ENCODE measurements at places on chromosomes 13 and 19.

DNA sequence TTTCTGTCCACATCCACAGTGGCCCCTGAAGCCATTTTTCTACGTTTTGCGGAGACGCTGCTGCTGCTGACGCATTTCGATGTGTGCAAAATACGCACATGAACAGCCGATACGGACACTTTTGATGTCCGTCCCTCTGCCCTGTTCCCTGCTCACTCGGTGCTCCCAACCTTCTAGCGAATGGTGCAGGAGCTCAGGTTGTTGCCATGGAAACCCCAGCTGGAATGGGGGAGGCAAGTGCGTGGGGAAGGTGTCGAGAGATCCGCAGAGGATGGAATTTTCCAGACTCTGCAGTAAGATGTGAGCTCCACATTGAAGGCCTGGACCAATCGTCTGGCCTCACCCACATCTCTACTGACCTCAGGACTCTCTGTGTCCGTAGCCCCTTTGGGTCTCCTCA lies 109.2 kb upstream of the USP29 start:
- DNase-seq = no peak

GRCh38 chr19:55486971-55487923 lies 989 bp upstream of the SSC5D start:
- peak; percentile 81 for DNase-seq

DNA sequence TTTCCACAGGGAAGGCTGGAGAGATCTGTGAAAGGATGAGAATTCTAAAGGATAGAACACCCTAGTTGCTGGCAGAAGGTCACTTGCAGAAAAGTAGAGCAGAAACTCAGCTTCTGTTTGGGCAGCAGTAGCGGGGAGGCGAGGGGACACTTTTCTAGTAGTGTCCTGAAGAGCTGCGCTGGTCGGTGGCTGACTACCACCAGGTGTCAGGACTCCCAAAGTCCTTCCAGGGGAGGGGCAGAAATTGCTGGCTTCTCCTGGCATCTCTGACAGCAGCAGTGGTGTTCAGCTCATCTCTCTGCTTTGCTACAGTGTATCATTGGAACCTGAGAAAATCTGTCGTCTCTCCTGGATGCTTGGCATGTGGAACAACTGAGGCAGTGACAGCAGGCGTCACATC lies 120.9 kb downstream of the ZDHHC20 start:
- DNase-seq = no peak

GRCh38 chr13:37109051-37109678 lies 3.7 kb upstream of the CSNK1A1L start:
- DNase-seq = no peak

- no peak for DNase-seq
Observed at GRCh38 chr13:78597602-78597932, 5.8 kb downstream of the POU4F1 start.

- DNase-seq = no peak
Observed at GRCh38 chr19:31110336-31110735, 238.9 kb downstream of the TSHZ3 start.

- DNase-seq = no peak
Observed at GRCh38 chr19:18287836-18288772, 6.7 kb upstream of the JUND start.

GRCh38 chr13:109989155-109989554 lies 202.8 kb upstream of the IRS2 start:
- no peak for DNase-seq

DNA sequence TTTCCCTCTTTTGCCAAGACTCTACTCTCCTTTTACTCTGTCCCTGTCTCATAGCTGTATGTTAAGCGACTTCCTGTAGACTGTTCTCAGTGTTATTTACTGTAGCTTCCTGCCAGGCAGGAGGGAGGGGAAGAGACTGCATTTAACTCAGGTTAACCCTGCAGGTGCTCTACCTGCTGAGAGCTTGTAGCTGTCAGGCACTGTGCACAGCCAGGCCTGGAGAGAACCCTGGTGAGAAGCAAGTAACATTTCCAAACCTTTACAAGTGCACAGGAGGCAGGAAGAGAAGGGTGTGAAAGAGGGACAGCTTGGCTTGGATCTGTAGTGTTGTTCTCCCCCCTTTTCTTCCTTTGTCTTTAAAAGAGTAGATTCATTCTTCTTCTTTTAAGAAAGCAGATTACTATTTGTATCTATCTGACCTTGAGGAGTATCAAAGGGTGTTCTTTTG lies 167.1 kb downstream of the LMO7 start:
- DNase-seq = no peak

GRCh38 chr19:18239303-18239702 lies 13.1 kb upstream of the PDE4C start:
- DNase-seq = no peak

GRCh38 chr13:76878043-76878442 lies 8.2 kb downstream of the KCTD12 start:
- no peak for DNase-seq

DNA sequence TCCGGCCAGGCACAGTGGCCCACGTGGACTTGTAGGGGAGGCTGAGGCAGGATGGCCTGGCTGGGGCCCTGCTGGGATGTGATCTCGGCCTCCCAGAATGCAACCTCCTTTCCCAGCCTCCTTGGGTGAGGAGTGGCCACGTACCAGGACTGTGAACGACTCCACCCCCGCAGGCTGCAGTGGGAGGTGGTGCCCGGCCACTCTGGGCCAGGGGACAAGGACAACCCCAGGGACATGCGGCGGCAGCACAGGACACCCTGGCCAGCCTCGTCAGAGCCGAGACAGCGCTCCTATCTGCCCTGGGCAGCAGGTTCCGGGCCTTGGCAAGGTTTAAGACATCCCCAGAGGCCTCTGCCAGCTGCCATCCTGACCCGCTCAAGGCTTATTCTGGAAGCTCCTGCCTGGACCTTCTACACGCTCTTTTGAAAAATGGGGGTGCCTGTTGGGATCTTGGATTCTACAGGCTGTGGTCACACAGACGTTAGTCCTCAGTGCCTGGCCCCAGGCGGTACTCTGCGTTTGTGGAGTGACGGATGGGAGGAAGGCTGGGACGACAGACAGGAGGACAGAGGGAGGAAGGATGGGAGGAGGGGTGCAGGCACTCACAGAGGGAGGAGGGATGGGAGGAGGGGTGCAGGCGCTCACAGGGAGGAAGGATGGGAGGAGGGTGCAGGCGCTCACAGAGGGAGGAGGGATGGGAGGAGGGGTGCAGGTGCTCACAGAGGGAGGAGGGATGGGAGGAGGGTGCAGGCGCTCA lies 19.9 kb upstream of the CACTIN start:
- DNase-seq = no peak

DNA sequence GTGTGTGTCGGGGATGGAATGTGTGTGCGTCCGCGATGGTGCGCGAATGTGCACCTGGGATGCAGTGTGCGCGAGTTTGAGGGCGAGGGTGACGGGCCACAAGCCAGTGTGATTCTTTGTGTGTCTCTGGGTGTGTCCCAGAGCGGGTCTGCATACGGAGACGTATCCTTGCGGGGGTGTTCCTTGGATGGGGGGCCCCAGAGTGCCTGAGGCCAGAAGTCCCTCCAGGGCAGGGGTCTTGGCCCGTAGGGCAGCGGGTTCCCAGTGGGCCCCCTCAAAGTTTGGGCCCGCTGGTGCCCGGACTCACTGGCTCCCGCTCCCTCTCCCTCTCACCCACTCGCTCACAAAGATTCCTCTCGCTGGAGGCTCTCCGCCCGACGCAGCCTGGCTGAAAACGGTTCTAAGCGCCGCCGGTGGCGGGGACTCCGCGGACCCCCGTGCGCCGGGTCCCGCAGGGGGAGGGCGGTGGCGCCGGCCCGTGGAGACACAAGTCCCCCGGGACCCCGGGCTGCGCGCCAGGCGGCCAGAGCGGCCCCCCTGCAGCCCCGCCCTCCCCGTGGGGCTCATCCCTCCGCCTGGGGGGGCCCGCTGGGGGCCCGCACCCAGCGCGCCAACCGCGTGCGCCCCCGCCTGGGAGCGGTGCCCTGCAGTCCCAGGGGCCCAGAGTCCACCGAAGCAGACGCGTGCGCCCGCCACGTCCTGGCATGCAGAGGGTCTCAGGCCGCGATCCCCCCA lies 886 bp downstream of the CRLF1 start:
- DNase-seq = no peak

DNA sequence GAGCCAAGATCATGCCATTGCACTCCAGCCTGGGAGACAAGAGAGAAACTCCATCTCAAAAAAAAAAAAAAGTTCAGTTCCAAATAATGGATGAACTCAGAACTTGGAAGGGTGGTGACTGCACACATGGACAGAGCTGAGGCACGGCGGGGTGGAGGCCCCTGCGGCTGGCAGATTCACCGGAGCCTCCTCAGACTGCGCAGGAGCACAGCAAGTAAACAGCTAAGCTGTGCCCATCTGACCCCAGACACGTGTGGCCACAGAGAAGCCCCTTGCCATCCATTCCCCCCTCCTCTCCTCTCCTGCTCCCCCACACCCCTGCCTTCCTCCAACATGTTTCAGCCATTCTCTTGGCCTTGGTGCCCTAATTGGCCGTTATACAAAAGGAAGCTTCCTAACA lies 15.6 kb upstream of the PROZ start:
- DNase-seq = no peak

DNA sequence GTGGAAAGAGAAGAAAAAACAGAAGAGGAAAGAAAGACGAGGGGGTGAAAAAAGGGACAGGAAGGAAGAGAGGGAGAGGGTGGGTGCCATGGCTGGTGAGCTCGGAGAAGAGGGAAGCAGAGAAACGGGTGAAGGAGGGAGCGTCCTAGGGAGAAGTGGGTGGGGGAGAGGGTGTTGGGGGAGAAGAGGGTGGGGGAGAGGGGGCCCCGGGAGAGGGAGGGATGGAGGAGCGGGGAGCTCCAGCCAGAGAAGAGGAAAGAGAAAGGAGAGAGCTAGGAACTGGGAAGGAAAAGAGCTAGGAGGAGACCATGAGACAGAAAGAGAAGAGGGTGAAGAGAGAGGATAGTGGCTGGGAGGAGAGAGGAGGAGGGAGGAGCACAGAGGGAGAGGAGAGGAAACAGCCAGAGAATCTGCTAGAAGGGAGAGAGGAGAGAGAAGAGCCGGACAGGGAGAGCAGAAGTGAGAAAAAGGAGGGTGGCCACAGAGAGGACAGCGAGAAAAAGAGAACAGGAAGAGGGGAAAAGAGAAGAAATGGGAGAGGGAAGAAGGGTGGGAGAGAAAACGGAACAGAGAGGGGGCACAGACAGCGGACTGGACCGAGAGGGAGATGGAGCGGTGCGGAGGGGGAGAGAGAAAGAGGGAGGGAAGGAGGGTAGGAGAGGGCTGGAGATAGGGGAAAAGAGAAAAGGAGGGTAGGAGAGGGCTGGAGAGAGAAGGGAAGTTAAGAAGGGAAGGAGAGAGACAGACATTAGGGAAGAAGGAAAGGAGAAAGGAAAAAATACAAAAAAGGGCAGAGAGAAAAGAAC lies 11.9 kb upstream of the GARIN5A start:
- DNase-seq = no peak

GRCh38 chr13:32783067-32783466 lies 196.8 kb downstream of the PDS5B start:
- peak; percentile 26 for DNase-seq

DNA sequence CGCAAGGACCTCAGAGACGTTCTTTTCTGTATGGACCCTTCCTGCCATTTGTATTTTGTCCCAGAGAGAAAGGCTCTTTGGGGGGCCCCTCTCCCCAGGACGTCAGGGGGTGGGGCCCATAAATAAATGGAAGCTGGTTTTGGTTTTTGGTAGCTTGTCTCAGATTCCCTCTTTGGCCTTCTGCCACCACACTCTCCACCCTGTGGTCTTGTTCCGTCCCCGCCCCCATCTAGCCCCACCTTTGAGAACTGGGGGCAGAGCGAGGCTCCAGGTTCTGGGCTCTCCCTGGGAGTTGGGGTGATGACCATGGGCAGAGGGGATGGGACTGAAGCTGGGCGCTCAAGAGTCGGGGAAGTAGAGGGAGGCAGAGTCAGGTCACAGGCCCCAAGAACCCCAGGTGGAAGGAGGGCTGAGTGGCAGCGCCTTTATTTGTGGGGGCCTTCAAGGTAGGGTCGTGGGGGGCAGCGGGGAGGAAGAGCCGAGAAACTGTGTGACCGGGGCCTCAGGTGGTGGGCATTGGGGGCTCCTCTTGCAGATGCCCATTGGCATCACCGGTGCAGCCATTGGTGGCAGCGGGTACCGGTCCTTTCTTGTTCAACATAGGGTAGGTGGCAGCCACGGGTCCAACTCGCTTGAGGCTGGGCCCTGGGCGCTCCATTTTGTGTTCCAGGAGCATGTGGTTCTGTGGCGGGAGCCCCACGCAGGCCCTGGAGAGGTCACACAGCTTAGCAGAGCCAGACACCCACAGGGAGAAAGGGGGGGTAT lies 3.3 kb downstream of the ISYNA1 start:
- DNase-seq = no peak

DNA sequence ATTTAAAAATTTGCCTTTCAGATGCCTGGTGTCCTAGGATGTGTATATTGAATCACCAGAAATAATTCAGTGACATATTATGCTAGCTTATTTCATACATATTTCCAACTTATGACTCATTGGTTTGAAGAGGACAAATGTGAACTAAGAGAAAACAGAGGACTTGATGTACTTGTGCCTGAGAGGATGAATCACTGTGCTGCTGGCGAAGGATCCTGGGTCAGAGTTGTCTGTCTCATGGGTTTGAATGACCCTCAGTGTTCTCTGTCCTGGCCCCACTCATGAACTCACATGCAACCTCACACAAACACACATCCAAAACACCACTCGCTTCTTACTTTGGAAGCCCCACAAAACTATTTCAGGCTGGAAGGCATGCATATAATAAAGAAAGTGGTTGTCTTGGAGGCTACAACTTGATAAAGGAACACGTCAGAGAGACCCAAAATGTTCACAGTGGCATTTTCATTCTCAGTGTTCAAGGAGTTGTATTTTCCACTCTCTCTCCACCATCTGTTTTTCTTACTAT lies 129.0 kb upstream of the SPRY2 start:
- DNase-seq = peak; percentile 83

DNA sequence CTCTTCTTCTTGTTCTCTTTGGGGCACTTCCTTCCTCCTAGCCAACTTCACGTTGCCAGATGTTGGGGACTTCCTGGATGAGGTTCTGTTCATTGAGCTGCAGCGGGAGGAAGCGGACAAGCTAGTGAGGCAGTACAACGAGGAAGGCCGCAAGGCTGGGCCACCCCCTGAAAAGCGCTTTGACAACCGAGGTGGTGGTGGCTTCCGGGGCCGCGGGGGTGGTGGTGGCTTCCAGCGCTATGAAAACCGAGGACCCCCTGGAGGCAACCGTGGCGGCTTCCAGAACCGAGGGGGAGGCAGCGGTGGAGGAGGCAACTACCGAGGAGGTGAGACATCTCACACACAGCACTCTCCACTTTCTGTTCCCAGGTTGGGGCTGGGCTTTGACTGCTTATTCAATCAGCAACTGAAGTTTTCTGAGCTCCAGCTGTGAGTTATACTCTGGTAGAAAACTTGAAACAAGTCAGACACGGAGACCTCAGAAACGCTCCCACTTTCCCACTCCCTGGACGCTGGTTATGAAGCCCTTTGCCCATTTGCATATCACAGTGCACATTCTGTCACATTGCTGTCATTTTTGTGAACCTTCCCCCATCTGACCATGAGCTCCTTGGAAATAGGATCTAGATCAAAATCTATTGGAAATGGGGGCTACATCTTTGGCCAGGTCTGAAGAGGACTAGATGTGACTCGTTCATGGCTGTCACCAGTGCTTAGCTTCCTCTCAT lies 7.2 kb upstream of the CCDC97 start:
- no peak for DNase-seq

GRCh38 chr13:79808475-79808874 lies 327.5 kb downstream of the NDFIP2 start:
- DNase-seq = no peak

GRCh38 chr13:97492257-97492656 lies 58.3 kb downstream of the RAP2A start:
- no peak for DNase-seq

GRCh38 chr19:2848616-2849015 lies 7.3 kb downstream of the ZNF555 start:
- DNase-seq = no peak

GRCh38 chr19:11325544-11325943 lies 13.9 kb downstream of the RAB3D start:
- no peak for DNase-seq

- DNase-seq = no peak
Observed at GRCh38 chr13:111846391-111847159, 220.4 kb upstream of the SOX1 start.
